ENCODE measurements at places on chromosomes 6 and 20. TPM values are rescaled to one million over a fixed set of nuclear protein-coding genes. Genes with fewer than 3 reads are reported as not detected.

DNA sequence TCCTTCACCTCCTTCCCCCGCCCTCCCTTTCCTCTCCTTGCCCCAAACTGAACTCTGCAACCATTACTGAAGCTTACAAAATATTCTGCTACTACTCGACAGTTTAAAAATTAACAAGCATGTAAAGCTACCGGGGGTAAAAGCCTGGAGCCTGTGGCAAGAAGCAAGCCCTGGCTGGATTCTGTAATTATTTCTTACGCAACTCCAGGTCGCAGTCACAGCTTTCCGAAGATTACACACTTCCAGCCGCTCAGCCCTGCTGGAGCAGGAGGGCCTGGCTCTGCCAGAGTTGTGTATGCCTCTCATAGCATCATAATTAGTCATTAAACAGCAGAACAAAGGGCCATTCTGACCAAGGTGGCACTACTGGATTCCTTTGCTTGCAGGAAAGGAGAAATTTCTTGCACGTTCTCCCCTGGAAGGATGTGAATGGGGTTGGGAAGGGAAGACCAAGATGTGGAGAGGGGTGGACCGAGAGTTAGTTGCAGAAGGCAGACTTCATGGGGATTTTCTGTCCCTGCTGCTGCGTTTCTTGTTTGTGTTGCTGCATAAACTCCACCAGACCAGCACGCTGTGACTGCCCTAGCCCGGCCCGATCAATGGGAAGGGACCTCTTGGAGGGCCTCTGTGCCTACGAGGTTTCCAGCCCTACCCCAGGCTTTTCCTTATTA is 23.6 kb downstream of the FOXQ1 start:
- DNase-seq = peak; percentile 95

DNA sequence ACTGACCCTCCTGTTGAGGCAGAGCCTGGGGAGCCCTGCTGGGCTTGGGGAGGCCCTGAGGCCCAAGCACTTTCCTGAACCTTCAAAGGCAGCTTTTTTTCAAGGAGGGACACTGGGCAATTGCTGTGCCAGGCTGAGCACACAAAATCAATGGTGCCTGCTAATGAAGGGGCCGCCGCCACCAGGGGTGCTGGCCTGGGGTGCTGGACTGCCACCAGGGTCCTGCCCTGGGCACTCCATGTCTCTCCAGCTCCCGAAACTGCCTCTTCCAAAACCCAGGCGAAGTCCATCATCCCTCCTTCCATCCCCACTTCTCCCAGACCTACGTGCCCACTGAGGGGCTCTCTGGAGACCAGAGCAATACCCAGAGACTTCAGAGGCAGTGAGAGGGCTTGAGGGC is 145.6 kb downstream of the GRM4 start:
- DNase-seq = no peak

- DNase-seq = peak; percentile 57
Observed at GRCh38 chr6:36615018-36615761, 21.0 kb downstream of the SRSF3 start.

GRCh38 chr20:55172310-55173002 is 697.1 kb downstream of the DOK5 start:
- DNase-seq = peak; percentile 81

GRCh38 chr6:125732398-125732797 is 17.0 kb upstream of the HEY2 start:
- no peak for DNase-seq

DNA sequence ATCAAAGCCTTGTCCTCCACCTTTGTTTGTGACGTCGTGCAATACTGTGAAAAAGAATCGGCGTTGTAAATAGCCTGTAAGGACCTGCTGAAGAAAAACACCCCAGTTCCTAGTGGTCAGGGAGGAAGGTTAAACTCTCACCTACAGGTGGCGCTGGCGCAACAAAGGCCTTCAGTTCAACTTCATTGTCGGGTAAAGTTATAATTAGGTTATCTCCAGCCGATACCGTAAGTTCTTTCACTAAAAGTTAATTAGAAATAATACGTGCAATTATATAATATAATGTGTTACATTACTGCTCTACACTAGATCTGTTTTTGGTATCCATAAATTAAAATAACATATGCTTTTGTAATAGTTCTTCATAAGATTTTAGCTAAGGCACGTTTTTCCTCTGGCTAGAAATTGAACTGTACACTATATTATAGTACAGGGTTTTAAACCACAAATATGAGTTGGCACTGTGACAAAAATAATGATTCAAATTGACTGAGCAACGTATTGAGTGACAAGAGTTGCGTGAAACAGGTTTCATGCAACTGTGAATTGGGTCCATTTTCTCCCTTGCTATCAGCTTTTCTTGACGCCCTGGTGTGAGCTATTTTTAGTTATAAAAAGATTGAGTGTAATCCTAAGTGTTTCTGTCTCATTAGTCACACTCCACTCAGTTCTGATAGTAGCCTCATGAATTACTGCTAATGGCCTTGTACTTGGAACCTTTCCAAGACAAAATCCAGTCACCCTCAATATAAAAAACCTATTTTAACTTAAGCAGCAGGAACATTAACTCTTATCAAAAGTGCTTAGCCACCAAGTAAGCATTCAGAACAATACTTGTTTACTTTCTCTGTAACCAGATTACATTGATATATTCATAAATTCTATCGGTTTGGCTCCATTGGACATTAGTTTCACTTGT is 62.3 kb downstream of the KIAA0319 start:
- DNase-seq = peak; percentile 51

DNA sequence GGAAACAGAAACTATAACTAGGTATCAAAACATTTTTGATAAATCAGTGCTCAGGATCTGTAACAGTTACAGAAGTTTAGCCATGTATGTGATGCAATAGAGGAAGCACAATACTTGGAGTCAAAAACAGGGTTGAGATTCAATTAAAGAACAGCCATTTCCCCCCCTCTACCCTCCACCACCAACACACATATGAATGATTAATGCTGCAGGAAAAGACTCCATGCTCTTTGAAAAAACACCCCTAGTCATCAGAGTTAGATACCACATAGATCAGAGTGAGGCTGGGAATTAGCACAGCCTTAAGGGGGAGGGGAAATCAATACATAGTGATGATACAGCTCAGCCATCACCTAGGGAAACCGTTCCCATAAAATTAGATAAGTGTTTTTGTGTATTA is 108.9 kb upstream of the EMILIN3 start:
- DNase-seq = no peak

GRCh38 chr6:53290537-53291510 is 57.9 kb downstream of the ELOVL5 start:
- DNase-seq = no peak

- DNase-seq = no peak
Observed at GRCh38 chr6:143299253-143300166, 151.0 kb downstream of the ADAT2 start.

- no peak for DNase-seq
Observed at GRCh38 chr6:147970970-147971369, 371.7 kb upstream of the SASH1 start.

- DNase-seq = no peak
Observed at GRCh38 chr20:24235296-24236175, 233.9 kb upstream of the SYNDIG1 start.

- DNase-seq = no peak
Observed at GRCh38 chr20:35467339-35468224, 12.2 kb downstream of the CEP250 start.

- no peak for DNase-seq
Observed at GRCh38 chr6:56516003-56516402, 126.7 kb downstream of the DST start.

DNA sequence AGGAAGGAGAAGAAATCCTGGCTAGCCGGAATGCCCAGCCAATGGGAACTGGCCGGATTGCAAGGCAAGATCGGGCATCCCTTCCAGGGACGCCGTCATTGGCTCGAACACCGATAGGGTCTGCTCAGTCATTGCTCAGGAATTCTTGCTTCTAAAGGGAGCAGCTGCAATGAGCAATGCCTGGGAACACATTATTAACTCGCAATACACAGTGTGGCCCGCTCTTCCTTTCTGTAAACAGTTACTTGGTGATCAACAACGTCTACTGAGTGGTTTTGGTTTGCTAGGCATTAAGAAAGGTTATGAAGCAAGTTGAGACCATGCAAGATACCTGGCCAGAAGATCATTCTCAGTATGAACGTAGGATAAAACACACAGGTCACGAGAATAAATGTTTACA is 165.4 kb upstream of the CITED2 start:
- DNase-seq = peak; percentile 89

GRCh38 chr20:1105599-1106194 is 12.7 kb upstream of the PSMF1 start:
- no peak for DNase-seq

GRCh38 chr20:58706975-58707681 is 14.5 kb downstream of the NPEPL1 start:
- DNase-seq = no peak

DNA sequence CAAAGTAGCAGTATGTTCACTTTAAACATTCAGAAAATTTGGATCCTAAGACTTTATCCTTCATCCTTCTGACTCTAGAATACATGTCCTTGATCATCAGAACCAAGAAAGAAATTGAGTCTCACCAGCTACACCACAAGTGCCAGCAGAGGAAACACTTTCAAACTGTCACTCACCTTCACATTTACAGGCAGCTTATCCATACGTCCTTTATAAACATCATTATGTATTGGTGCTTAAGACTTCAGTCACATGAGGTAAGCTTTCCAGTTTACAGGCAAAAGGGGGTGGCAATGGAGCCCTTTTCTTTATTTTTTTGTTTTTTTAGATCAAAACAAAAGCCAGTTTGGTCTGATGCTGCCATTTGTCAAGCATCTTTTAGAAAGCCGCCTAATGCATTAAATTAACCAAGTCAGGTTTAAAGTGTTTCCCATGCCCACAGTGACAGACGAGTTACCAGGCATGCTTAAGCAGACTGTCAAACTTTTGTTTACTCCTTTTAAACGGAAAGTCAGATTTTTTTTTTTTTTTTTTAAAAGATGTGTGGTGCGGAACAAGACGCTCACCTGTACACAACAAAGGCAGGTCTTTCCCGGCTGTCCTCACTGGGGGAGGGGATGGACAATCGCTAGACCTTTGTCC is 952 bp upstream of the BRPF3 start:
- DNase-seq = no peak

- DNase-seq = no peak
Observed at GRCh38 chr6:37763413-37763812, 56.1 kb upstream of the ZFAND3 start.

DNA sequence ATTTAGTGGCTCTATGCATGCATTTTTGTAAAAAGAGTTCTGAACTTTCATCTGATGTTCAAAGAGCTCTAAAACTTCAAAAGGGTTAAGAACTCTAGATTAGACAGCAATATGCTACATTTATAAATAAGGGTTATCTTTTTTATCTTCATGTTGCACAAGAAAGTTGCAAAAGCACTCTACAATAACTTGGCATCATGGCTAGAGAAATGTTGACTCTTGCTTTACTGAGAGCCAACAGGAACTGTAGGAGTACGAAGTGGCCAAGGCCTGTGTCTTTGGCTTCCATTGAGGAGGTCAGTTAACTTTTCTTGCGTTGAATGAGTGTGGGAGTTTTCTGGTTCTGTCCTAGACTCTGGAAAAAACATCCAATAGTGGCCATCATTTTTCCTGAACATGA is 516.9 kb downstream of the TFAP2B start:
- no peak for DNase-seq

- peak; percentile 49 for DNase-seq
Observed at GRCh38 chr6:33696548-33697518, 14.7 kb downstream of the UQCC2 start.

GRCh38 chr6:119511024-119511423 is 161.5 kb upstream of the MAN1A1 start:
- DNase-seq = no peak

GRCh38 chr20:9363673-9364072 is 150.7 kb upstream of the LAMP5 start:
- no peak for DNase-seq

DNA sequence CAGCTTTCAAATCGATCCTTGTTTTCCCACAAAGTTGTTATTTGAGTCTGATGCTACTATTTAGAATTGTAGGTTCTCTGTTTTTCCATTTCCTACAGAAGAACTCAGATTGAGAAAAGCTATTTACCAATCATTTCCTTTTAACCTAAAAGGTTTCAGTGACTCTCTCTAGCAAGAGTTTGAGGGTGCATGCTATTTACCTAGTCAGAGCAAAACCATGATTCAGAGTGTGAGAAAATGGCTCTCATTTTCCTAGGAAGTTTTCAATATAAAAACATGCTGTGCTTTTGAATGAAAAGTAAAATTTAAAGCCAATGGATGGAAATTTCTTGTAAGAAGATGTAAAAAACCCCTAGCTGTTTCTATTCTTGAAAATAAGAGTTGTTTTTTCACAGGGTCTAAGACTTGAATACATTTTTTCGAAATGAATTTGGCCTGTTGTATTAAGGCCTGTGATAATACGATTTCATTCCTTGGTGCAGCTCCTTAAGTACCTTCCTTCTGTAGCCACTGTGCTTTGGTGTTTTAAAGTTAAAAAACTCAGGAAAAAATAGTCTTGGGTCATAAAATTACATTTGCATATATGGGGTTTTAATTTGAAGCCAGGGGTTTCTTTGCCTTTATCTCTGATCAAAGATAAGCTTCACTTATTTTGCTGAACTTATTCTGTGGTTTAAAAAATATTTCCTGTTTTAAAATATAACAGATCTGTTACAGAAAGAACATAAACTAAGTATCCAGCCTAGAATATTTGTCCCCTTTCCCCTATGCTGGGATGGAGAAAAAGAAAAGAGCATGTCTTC is 18.0 kb upstream of the RSPH3 start:
- DNase-seq = no peak

DNA sequence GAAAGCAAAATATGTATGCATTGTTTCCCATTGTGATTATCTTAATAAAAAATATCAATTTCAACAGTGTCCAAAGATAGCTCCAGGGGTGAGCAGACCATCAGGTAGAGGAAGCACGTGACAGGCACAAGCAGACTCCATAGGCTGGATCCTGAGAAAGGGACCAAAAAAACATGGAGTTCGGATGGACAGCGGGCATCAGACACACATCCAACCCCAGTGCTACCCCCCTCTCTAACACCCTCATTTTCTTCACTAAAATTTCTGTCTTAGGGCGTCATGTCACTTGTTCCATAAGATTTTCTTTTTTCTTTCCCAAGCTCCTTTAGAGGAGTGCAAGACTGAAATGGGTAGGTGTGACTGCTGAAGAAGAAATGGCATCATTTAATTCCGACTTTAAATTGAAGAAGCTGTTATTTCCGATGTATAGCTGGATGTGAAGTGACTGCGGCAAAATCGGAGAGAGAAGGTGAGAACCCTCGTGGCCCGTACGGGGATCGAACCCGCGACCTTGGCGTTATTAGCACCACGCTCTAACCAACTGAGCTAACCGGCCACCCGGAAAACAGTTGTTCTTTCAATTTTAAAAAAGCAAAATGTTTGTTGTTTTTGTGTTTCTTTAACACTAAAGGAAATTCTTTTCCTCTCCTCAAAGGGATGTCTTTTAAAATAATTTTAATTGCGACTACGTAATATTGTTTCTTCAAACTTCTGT is 10.3 kb upstream of the PRSS16 start:
- DNase-seq = peak; percentile 69

- DNase-seq = no peak
Observed at GRCh38 chr6:109449064-109449794, 6.3 kb downstream of the MICAL1 start.

Gene BTN1A1
- not detected for total RNA-seq

Gene SNPH
- 1.5 TPM for total RNA-seq

Gene FIG4
- total RNA-seq = 7.8 TPM

Gene TCP11
- total RNA-seq = not detected

Gene FOXO3
- total RNA-seq = 6.2 TPM

Gene PRL
- total RNA-seq = not detected

Gene MAPK13
- total RNA-seq = not detected

Gene HTR1B
- not detected for total RNA-seq

Gene TNNC2
- total RNA-seq = not detected

Gene ENPP4
- 1.5 TPM for total RNA-seq

Gene CST2
- not detected for total RNA-seq

Gene SLC22A3
- total RNA-seq = not detected

Gene DTNBP1
- total RNA-seq = 15.3 TPM

Gene TDRD6
- total RNA-seq = not detected

Gene TOX2
- total RNA-seq = 0.12 TPM
